Stimulated activated CD8-positive, alpha-beta memory T cell treated with anti-CD3 and anti-CD28 coated beads, Interleukin-7, amount 100 ng/mL, for 48 hours (primary cell): ENCODE measurements at places on chromosomes 4 and X.

DNA sequence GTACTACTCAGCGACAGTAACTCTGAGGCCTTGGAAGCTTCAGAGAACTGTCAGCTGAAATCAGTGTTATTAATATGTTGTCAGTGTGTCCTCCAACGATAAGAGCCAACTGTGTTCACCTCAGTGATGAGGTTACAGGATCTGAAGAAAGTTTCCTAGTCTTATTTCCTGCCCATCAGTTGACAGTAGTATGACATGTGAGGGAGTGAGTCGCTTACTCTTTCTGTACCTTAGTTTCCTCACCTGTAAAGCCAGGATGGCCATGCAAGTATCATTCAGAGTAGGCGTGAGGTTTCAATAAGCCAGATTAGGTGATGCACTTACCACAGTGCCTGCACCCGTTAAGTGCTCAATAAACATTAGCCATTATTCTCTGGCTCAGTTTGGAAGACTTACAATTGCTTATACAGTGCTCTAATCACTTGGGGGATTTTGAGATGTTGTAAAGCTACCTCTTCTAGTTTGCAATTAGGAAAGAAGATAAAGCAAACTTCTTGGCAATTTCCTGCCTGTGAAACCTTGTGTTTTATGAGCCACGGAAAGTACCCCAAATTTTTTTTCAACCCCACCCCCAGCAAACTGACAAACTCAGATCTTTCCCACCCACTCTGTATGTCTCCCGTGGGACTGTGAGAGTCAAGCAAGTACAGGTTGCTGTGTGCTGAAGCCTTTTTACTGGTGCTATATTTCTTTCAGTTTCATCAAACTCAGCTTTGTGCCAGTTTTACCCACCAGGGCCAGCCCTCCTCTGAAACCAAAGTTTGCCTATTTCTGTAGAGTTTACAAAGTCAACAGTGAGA, 62.2 kb downstream of the ANXA3 start:
- no peak for DNase-seq

DNA sequence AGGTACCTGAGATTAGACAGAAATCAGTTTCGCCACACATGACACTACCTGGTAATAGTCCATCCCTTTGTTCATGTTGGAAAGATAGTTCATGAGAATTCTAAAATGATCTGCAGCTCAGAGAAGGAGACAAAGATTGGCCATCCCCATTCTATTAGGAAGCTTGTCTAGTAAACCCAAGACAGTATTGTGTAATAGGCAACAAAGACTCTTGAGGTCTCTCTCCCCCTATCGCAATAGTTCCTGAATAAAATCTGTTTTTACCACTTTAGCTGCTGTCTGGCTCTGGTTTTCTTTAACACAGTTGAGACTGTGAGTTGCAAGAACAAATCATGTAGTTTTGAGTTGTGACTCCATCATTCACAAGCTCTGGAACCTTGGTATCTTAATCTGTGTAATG, 14.8 kb upstream of the BBS7 start:
- DNase-seq, result no peak

DNA sequence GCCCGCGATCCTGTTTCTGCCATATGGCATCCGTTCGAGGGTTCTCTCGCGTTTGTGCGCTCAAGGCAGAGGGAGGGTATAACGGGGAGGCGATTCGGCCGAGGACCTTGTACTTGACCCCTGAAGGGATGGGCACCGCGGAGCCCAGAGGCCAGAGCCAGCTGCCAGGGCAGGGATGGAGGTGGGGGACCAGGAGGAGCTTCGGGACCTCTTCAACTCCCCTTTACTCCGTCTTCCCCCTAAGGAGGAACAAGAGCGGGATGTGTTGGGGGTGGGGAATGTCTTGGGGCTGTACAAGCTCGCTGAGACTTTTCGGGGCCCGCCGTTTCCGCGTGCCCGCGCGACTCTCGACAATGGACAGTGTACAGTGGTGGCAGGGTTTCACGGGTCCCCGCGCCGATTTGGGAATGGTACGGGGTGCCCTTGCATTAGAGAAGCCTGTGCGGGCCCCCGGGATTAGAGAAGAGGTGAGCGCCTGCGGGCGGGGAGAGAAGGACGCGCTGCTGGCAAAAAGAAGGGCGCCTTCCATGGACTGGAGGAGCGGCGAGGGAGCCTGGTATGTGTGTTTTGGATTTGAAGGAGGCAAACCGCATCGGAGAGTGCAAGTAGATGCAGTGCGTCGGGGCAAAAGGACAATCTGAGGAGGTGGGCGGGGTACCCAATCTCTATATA, 760 bp downstream of the UGT8 start:
- no peak for DNase-seq

- DNase-seq, result no peak
Measured at GRCh38 chr4:25856756-25857155, 6.0 kb downstream of the SEL1L3 start.

DNA sequence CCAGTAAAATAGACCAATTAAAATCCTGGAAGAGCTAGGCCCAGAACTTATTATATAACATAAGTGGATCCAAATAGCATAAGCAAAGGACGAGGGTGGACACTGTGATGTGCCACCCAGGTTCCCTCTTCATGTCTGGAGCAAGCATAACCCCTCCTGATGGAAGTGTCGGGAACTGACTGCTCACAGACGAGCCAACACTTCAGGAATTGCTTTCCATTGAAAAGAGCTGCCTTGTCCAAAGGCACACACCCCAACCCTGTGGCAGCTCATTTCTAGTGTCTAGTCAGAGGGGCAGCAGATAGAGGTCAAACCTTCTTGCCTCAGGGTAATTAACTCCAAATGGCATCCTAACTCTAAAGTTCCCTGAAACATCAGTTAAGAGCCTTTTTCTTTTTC, 15.3 kb downstream of the DDIT4L start:
- DNase-seq, result no peak

GRCh38 chr4:146132445-146132844, 43.1 kb upstream of the LSM6 start:
- DNase-seq, result peak; percentile 79

DNA sequence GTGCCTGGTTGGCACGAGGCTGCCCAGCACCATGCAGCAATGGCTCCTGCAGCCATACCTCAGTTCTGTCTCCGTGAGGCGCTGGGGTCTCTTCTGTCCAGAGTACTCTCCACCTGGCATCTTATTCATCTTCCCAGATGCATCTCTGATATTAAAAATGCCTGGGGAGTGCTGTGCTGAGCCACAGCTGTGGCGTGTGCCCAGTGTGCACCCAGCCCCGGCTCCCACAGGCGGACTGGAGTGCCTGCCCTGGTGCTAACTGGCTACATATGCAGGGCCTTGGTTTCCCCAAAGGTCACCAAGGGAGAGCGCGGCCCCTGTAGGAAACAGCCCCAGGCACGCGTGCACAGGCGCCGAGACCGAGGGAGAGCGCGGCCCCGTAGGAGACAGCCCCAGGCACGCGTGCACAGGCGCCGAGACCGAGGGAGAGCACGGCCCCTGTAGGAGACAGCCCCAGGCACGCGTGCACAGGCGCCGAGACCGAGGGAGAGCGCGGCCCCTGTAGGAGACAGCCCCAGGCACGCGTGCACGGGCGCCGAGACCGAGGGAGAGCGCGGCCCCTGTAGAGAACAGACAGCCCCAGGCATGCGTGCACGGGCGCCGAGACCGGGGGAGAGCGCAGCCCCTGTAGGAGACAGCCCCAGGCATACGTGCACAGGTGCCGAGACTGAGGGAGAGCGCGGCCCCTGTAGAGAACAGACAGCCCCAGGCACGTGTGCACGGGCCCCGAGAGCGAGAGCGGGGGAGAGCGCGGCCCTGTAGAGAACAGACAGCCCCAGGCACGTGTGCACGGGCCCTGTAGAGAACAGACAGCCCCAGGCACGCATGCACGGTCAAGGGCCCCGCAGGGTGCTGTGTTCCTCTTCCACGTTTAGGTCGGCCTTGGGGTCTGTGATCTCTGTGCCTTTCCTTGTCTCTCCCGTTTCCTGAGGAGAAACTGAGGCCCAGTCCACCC, 14.5 kb downstream of the TMEM175 start:
- DNase-seq, result no peak

DNA sequence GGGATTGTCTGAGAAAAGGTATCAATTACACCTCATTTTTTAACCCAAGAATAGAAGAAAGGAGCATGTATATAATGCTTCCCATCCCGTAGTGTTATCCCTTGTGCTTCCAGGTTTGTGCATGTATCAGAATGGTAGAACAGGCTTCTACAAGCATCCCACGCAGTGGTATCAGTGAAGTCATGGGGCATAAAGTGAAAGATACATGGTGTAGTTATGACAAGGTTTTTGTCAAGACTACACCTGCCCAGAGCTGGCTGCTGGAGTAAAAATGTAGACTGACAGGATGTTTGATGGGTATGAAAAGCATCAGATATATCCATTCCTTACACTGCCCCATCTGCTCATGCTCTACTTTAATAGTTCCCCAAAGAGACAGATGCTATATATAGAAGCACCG, 9.5 kb downstream of the TLR1 start:
- DNase-seq, result no peak

DNA sequence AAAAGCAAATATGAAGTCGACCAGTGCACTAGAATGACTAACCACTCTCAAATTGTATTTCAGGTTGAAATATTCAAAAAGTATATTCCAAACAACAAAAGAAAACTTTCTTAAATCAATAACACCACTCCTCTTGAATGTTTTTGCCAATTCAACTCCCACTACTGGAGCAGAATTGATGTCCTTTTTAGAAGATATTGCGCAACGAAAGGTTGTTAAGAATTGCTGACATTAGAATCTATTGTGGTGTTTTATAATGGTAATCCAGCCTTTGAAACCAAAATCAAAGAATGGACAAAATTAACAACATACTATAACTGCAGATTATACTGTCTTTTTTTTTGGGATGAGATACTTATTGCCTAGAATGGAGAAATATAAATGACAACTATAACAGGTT, 331.3 kb downstream of the GRXCR1 start:
- DNase-seq, result no peak

DNA sequence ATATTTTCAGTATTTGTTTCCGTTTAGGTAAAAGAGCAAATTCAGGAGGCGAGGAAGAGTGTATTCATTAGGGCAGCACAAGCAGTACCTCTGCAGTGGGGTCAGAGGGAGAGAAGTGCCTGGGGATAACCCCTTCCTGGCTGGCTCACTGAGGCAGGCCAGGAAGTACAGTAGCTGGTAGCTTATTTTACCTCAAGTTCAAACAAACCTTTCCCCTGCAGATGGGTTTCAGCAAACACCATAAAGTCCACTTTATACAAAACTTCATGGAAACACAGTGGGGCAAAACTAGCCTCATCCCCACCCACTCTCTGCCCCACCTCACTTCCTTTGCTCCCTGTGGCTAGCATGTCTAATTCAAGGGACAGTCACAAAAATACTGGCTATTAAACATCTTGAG, 29.5 kb downstream of the MEPE start:
- no peak for DNase-seq

DNA sequence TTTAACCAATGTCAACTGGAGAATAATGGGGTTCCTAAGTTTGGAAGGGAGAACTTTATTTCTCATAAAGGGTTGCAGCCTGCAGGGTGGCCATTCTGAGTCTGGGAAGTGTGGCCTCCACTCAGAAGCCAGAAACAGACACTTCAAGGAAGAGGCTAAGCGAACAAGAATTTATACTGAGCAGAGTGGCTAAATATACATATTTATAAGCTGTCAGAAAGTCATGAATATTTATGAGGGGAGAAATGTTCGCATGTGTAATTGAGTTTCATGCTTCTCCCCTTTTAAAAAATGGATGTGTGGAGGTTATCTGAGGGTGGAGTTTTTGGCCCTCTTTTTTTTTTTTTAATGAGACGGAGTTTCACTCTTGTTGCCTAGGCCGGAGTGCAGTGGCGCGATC, 78.1 kb upstream of the PLAC8 start:
- no peak for DNase-seq

- DNase-seq, result no peak
Measured at GRCh38 chrX:44795945-44796450, 47.8 kb upstream of the DUSP21 start.

DNA sequence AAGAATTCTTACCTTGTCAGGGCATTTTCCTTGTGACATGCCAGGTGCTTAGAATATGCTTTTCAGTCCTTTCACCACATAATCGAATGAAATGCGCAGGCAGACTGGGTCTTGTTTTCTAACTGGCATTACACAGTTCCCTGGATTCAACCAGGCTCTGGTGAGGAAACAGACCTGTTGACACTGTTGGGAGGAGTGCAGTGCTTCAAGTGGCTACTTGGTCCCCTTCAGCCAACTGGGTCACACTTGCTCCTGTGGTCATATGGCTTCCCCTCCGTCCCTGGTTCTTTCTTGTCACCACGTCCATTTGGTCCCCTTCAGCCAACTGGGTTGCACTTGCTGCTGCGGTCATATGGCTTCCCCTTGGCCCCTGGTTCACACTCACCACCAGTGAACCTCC, 9.7 kb downstream of the SMIM20 start:
- no peak for DNase-seq

DNA sequence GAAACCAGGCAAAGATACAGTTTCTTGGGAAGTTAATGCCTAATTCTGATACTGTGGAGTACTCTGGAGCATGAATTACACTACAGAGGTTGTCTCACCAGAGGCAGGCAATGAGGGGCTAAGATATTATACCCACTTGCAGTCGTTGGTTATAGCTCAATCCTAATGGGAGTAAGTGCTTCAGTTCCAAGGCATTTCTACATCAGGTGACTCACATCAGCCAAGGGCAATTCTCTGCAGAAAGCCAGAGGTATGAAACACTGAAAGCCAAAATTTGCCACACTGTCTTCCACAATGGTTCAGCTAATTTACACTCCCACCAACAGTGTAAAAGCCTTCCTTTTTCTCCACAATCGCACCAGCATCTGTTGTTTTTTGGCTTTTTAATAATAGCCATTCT, 174.0 kb upstream of the IL15 start:
- no peak for DNase-seq

DNA sequence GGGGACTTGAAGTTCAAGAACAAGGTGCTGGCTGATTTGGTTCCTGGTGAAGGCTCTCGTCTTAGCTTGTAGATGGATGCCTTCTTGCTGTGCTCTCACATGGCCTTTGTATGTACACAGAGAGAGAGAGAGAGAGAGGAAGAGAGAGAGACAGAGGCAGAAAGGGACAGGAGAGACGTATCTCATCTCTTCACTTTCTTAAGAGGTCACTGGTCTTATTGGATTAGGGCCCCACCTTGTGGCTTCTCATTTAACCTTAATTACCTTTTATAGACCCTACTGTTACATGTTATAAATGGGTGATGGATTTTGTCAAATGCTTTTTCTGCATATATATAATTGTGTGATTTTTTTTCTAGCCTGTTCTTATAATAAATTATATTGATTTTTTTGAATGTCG, 1444.2 kb downstream of the ADGRL3 start:
- DNase-seq, result no peak

DNA sequence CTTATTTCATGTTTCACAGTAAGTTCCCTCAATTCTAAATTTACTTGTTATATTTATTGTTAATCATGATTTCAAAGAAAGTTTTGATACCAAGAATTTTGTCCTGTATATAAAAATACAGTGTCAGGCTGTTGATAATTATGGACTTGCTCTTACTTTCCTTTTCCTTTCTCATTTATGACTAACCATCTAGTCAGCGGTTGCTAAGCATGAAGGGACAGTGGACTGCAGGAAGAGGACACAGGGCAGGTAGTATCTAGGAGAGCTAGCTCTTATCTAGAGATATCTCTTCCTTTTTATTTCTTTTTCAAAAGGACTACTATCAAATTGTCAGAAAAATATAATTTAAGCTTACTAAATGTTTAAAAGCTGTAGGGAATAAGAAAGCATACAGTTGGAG, 1.6 kb downstream of the OPRPN start:
- DNase-seq, result no peak

GRCh38 chr4:48173056-48173991, 39.3 kb upstream of the TXK start:
- DNase-seq, result no peak

GRCh38 chr4:153909672-153910071, 120.8 kb upstream of the SFRP2 start:
- no peak for DNase-seq

- no peak for DNase-seq
Measured at GRCh38 chrX:46831765-46832327, 5.0 kb upstream of the RP2 start.
